ENCODE measurements at places on chromosomes 6 and 20.

- DNase-seq: peak; percentile 21
Measured at GRCh38 chr6:160088069-160088783, 33.4 kb upstream of the SLC22A1 start.

DNA sequence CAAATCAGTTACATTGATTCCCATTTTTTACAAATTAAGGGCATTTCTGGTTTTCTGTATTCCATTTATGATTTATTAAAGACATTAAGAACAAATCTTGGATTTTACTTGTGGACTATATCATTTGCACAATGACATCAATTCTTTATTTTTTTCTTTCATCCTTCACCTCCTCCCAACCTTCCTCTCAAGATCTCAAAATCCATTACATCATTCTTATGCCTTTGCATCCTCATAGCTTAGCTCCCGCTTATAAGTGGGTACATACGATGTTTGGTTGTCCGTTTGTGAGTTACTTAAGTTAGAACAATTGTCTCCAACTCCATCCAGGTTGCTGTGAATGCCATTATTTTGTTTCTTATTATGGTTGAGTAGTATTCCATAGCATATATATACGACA, 752.8 kb downstream of the CD109 start:
- DNase-seq: no peak

DNA sequence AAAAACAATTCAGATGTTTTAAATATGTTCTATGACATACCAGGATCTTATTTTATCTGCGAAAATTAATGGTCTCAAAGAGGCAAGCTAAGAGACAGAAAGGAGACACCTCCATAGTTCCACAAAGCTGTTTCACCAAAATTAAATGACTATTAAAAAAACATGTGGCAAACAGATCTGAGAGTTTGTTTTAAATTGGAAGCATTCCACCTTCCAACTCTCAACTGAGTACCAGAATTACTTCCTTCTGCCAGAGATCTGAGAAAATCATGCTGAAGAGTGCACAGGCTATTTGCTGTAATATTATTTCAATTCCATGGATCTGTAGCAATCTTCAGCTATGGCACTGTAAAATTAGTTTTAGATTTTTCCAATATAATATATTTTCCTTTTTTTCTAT, 669.5 kb upstream of the MARCKS start:
- no peak for DNase-seq

DNA sequence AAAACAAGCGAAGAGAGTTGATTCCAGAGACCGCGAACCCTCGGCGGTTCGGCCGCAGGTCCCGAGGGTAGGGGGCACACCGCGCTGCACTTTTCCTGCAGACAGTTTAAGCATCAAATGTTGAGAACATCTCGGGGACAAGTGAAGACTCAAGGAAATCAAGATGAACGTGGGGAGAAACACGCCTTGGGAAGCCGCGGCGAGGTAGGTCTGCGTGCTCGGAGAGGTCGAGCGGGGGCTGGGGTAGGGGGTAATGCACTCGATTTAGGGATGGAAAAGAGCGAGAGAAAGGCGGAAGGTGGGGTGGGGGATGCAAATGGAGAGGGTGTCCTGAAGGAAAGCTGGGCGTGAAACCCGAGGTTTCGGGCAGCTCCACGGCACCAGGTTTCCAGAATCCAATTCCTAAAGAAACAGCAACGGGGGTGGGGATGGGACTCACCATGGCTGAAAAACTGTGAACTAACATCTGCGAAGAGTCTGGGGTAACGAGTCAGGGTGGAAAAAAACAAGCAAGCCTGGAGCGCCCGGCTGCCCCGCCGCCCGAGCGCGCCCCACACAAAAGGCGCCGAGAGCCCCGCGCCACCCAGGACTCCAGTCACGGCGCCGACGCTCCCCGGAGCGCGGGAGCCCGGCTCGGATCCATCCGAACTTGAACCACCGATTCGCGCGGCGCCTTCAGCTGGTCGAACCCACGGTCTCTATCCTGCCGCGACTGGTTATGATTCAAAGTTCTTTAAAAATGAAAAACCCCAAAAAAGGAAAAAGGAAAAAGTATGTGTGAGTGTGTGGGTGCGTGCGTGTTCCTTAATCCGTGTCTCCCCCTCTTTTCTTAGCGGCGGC, 3.5 kb downstream of the TFAP2A start:
- DNase-seq: no peak

GRCh38 chr6:89840538-89840937, 10.9 kb downstream of the CASP8AP2 start:
- DNase-seq: no peak

DNA sequence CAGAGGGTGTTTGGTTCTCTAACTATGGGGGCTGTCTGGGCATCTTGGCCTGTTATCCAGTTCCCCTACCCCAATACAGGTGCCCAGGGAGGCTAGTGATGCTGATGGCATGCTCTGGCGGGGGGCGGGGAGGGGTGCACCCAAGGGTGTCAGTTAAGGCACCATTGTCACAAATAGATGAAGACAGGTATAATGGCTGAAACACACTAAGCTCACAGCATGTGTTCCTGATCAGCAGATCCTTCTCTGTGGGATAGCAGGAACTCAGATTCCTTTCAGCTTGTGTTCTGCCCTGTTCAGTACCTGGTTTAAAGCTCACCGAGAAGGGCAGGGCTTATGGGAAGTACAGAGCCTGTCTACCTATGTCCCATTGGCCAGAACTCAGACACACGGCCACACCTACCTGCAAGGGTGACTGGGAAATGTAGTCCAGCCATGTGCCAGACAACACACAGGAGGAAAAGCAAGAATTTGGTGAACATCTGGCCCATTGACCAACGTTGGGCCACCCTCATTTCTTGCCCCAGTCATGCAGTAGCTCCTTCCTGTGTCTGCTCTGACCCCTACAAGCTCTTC, 3.4 kb upstream of the RSPO4 start:
- peak; percentile 66 for DNase-seq

DNA sequence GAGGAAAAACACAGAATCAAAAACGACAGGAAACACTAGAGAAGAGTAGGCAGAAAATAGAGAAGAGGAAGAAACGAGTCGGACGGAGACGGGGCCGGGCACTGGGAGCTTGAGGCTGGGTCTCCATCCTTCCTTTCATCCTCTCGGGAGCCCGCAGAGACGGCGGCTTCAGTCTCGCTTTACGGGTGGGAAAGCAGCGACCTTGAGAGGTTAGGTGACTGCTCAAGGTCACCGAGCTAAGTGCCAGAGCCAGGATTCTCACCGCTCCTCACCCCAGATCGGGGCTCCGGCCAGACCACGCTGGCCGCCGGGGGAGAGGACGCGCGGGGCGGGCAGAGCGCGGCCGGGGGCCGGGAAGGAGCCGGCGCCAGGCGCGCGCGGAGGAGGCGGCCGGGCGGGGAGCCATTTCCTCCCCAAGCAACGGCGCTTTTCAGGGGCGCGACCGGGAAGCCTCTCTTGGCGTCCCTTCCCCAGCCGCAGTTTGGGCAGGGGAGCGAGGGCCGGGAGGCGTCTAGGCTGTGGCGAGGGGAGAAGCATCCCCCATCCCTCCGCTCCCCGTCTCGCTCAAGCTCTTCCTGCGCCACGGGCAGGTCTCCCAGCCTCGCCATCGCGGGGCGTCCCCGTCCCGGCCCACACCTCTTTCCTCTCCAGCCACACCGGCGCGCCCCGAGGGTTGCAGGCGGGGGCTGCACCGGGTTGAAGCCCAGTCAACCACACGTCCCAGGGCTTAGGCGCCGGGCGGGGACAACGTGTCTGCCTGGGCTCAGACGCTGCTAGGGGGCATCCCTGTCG, 24.1 kb upstream of the MAP3K7 start:
- DNase-seq: peak; percentile 34

DNA sequence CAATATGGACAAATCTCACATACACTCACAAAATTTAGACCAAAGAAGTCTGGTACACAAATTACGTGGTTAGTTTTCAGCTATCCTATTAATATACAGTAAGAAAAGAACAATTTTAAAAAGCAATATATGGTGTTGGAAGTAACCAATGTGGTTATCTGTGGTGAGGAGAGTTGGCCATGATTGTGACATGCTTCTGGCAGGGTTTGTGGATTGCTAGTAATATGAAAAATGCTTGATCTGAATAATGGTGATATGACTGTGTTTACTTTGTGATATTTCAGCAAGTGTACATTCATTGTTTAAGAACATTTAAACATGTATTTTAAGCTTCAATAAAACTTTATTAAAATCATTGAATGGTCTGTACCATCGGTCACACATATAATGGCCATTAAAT, 99.1 kb downstream of the ADGB start:
- DNase-seq: no peak
